ENCODE measurements at places on chromosomes 6 and 20.

GRCh38 chr6:6711031-6711785, 122.7 kb downstream of the LY86 start:
- no peak for DNase-seq

- DNase-seq: no peak
Measured at GRCh38 chr20:13995841-13996240, 525 bp downstream of the MACROD2 start.

- DNase-seq: no peak
Measured at GRCh38 chr6:11615214-11615602, 77.7 kb downstream of the TMEM170B start.

- no peak for DNase-seq
Measured at GRCh38 chr6:39007575-39007974, 41.0 kb upstream of the GLP1R start.

GRCh38 chr6:170209354-170210025, 81.4 kb downstream of the DLL1 start:
- no peak for DNase-seq

DNA sequence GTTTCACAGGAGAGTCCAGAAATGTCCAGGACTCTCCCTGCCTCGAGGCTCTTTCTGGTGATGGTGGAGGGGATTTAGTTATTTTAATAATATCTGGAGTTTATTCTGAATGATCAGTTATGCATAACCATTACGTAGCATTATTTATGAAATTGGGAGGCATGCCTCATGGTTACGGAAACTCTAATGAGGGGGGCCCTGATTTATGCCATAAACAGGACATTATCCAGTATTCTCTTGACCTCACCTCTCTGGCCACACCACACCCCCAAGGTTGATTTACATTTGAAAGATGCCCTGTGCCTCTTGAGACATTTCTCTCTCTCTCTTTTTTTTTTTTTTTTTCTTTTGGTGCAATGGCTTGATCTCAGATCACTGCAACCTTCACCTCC, 268.8 kb downstream of the TFAP2C start:
- no peak for DNase-seq

GRCh38 chr6:22023937-22024336, 272.9 kb downstream of the PRL start:
- no peak for DNase-seq

DNA sequence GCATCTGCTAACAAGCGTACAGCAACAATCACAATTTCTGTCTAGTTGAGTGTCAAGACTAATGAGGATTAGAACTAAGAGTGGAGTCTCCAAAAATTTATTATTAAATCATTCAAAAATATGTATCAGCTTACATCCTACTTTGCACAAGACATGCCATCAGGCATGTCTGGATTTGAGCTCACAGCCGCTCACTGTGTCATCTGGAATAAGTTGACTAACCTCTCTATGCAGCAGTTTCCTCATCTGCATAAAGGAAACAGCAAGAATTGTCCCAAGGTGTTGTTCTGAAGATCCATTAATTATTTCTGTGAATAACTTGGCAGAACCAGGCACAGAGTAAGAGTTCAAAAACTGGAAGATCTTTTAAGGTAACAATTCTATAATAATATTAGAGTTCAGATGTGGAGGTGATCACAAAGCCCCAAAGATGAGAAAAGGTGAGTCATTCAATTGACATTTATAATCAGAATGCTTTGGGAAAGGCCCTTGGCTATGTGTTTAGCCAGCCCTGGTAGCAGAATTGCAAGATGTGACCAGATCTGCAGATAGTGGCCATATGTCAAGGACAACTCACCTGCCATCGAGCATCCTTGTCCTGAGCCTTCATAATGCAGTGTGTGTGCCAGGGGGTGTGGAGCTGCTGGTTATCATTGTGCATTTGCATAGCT, 264.0 kb downstream of the FOXA2 start:
- DNase-seq: no peak

DNA sequence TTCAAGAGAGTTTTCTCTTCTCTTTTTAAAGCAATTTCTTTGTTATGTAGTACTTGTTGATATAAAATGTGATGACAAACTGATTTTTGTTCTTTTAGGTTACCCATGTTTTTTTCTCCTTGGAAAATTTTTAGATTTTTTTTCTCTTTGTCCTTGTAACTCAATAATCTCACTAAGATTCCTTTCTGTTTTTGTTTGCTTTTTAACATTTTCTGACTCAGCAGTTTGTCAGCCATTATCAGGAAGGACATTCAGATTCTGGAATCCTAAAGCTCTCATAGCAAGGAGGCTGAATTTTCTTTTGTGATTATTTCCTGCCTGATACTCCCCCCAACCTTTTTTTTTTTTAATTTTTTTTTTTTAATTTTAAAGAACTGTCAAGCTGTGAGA, 75.2 kb upstream of the CITED2 start:
- no peak for DNase-seq

DNA sequence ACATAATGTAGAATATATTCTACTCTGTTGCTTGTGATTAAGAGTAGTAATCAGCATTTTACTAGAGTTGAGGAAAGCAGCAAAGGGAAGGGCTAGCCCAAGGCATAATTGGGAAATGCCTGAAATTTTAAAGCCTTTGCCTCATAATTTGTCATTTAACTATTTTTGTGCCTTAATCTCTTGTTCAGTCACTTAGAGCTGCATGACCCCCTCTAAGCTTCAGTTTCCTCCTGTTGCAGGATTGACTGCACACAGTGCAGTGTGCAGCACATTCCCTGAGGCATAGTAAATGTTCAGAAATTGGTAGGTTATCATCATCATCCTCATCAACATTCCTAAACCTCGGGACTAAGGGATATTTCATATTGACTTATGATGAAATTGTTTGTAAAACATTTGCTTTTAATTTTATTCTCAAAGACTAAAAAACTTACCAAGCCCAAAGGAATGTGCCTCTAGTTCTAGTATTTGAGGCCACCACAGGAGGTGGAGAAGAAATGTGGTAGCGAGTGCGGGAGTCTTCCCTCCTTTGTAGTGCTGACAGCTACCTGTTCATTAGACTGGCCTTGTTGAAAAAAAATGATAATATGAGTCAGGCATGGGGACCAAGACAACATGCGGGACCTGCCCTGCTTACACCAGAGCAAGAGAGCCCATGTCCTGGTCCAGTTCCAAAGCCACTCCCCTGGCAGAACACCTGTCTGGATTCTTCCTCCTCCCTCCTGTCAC, 14.8 kb upstream of the TENT5A start:
- DNase-seq: no peak

- no peak for DNase-seq
Measured at GRCh38 chr20:53737396-53738038, 143.9 kb upstream of the ZNF217 start.

Measured in retinal pigment epithelial cell (primary cell).